ENCODE measurements at places on chromosomes 12 and 14. TPM values are rescaled to one million over a fixed set of nuclear protein-coding genes. Genes with fewer than 3 reads are reported as not detected.
A peak's percentile ranks its signal among the peaks of the same experiment; 100 is the strongest.

DNA sequence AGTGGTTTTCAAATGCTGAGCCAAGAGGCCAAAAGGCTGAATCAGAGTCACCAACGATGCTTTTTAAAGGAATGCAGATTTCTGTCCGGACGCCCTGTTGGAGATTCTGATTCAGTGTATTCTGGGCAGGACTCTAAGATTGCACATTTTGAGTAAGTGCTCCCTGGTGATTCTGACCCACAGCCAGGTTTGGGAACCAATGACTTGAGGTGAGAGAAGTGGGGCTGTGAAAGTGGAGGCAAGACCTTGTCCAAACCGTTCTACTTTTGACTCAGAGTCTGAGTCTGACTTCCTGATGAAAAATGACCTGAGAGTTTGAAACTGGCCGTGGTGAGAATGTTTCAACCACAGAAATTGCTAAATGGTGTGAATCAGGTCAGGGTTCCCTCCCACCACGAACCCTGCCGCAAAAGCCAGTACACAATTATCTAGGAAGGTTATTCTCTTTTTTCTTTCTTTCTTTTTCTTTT lies 90.2 kb downstream of the NTN4 start:
- no peak for DNase-seq

DNA sequence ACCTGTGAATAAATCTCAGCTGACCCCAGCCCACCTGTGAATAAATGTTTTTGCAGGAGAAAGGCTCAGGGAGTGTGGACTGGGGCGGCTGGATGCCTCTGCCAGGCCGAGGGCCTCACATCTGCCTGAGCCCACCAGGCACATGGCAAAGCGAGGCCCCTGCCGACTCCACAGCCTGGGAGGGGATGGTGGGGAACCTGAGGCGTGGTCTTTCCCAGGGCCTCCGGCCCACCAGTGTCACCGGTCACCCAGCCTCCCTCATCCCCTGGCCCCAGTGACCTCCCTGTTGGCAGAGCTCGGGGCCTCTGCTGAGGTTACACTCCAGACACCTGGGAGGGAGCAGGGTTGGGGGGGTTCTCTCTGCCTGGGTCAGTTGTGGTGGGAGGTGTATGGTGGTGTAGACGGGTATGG lies 8.2 kb downstream of the NOC4L start:
- DNase-seq, result no peak

GRCh38 chr14:89252887-89253532 lies 164.0 kb downstream of the FOXN3 start:
- DNase-seq, result peak; percentile 11

The CYP46A1 gene
- 0.12 TPM for polyA plus RNA-seq

- no peak for DNase-seq
Measured at GRCh38 chr14:39265806-39266524, 32.2 kb downstream of the MIA2 start.

The LLPH gene
- 32.4 TPM for polyA plus RNA-seq

The TPPP2 gene
- not detected for polyA plus RNA-seq

DNA sequence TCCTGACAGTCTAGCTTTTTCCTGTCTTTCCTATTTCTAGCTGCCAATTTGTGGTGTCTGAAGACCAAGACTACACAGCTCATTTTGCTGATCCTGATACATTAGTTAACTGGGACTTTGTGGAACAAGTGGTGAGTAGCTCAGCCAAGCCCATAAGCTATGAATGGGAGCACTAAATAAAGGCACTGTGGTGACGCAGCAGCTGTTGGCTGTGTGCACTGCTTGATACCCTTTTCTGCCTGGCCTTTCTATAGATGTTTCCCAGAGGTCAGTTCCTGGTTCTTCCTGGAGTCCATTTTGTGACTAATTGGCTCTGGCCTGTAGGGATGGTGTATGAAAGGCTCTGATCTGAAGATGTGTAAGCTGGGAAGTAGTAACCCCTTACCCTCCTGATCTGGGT lies 20.5 kb downstream of the RNF10 start:
- no peak for DNase-seq

The KLRF1 gene
- not detected for polyA plus RNA-seq

DNA sequence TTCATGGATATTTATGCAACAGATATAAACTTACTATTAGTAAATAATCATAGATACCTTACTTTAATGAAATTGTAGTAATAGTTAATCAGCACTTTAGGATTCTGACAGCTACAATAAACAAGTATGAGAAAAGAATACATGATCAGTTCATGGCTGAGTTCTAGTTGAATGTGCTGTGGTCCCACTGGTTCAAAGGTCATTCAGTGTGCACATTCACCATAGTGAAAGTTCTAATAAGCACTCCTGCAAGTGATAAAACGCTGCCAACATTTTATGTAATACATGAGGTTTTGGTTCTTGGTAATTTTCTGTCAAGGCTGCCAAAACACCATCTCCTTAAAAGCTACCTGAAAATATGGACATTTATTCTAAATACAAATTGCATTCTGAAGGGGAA lies 92.6 kb downstream of the NUMB start:
- DNase-seq, result no peak

DNA sequence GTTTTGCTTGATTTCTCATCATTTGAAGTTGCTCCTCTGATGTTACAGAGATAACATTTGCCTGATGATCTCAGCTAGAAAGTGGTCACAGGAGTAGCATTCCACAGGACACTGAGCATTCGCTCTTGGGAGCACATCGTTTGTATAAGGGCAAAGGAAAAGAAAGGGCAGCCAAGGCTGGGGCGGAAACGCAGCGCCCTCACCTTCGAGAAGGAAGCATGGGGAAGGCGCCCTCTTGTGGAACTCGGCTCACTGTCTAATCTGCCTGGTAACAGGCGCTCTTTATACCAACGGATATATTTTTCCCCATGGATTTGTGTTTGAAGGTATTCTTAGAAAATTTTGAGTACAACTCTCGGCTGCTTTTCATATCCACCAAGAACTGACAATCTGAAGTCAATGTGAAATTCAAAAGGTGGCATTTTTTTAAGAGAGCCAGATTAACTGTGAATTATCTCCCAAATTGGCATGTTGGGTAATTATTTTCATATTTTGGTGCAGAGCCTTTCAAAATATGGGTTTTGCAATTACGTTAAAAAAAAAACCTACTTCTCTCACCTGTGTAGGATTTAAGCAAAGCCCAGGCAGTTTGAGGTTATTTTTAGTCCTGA lies 172.7 kb downstream of the CAND1 start:
- DNase-seq, result peak; percentile 71

- DNase-seq, result no peak
Measured at GRCh38 chr14:21699551-21699950, 25.9 kb upstream of the OR4E1 start.

The RNASE3 gene
- not detected for polyA plus RNA-seq

DNA sequence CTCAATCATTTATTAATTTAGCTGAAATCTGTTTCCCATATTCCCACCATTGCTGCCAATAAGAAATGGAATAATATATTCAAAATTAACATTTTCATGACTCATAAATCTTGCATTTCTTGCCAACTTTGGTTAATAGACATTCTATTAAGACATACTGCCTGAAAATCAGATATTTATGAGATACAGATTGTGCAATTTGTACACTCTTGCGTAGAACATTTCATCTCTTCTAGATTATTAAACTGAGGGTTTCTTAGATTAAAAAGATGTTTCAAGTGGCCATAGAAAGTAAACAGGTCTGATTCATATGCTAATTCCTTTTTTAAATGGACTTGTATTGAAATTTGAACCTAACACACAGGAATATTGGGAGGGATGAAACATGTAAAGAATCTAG lies 9.1 kb downstream of the LTA4H start:
- no peak for DNase-seq

DNA sequence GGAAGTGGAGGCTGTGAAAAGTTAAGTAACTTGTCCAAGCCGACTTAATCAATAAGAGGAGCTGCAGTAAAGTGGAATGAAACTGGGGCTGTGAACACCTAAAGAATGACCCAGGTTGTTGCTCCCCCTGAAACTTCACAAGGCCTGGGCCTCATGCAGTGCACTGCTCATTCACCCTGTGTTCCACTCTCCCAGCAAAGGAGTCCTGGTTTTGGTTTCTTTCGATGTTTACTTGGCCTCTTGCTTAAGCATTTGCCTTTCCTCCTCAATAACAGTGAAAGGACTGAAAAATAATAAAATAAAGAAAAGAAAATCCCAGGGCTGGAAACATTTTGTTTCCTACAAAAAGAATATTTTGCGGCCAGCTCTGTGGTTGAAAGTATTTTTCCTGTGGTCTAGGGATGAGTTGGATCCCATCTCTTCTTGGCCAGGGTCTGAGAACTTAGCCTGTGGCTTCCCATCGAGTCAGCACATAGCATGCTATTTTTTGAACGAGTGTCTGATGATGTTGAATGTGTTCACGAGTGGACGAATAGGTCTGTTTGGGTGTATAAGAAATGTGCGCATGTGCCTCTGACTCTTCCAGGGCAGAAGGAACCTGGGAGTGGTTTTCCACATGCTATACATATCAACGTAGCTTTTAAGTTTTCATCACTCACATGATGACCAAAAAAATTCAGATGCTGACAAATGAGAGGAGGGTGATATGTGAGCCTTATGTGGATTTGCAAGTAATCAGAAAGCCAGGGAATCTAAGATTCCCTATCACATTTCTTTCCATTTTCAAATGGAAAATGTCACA lies 349.8 kb downstream of the ZFP36L1 start:
- DNase-seq, result no peak

DNA sequence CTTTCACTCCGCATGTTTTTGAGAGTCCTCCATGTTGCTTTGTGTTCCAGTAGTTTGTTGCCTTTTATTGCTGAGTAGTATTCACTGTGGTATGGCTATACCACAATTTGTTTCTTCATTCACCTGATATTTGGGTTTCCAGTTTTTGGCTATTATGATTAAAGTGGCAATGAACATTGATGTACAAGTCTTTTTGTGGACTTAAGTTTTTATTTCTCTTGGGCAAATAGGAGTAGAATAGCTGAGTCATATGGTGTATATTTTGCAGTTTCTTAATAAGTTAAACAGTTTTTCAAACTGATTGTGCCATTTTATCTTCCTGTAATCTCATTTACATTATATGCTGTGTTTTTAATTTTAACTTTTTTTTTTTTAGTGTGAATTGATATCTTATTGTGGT lies 16.2 kb downstream of the ADIPOR2 start:
- no peak for DNase-seq
